CD4-positive, alpha-beta T cell (primary cell): ENCODE measurements at places on chromosomes 12 and 14. TPM values are rescaled to one million over a fixed set of nuclear protein-coding genes. Genes with fewer than 3 reads are reported as not detected.

FZD10 gene
- total RNA-seq, result not detected

FOXA1 gene
- total RNA-seq, result not detected

POTEM gene
- total RNA-seq, result not detected

CHGA gene
- total RNA-seq, result not detected
